ENCODE measurements at places on chromosomes 4 and X.

DNA sequence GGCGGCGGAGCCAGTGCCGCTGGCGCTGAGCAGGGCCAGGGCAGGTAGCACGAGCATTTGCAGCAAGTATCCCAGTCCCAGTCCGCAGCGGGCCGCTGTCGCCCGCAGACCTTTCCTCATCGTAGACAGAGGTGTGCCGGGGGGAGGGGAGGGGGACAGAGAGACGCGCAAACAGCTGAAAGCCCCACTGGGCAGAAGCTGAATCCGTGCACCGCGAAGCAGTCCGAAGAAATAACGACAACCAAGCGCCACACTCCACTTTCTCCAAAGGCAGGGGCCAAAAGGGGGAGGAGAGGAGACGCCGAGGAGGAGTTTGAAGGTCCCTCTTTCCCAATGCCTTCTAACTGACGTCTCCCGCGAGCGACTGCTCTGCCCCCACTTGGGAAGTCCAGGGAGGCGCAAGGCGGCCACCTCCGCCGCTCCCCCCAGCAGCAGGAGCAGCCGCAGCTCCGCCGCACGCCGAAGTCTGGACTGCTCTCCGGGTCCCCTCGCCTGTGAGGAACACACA is at the start of gene UNC5C:
UNC5C (minus strand) TSS at position 236 of the 508 bp plus-strand sequence.
- peak; percentile 92 for DNase-seq

- DNase-seq = no peak
Measured at GRCh38 chr4:3415471-3416141, 26.2 kb upstream of the HGFAC start.

DNA sequence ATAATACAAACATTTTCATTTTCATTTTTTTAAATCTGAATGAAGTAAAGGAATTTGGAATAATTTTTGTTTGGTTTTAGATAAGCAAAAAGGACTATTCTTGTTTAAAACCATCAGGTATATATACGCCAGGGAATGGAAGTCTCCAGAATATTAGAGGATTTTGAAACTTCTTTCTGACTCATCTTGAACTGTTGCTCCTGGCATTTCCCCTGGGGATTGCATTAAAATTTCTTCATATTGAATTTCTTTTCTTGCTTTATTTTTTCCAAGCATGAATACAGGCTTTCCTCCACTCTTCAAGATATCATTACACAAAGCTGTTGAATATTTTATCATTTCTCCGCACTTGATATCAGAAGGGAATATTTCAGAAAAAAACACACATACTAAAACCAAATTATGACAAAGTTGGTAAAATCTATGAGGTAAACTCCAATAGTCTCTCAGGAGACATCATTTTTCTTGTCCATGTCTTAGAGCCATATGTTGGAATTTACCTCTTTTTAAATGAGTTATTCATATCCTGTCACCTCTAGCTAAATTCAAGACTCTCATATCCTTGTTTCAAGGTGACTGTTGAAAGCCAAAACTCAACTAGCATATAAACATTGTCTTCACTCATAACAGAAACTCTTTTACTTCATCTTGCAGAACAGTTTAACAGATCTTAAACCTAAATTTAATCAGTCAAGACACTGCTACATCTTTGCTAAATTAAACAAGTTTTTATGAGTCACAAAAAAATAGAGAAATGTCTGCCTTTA is 20.7 kb upstream of the CSN1S1 start:
- no peak for DNase-seq

DNA sequence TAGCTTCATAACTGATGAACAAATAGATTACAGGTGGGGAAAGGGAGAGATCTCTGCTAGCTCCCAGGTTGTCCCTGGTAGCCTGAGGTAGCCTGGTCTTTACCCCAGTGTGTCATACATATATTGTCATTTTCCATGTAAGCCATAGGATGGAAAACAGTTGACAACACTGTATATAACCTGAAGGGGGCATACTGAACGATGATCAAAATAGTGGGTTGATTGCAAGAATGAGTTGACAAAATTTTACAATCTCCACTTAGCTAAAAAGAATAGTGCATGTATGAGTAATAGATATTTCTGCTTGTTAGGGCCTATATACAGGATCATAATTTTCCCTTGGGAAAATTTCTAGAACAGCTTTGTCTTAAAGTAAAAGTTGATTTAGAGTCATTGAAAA is 304.1 kb upstream of the HAND2 start:
- no peak for DNase-seq

DNA sequence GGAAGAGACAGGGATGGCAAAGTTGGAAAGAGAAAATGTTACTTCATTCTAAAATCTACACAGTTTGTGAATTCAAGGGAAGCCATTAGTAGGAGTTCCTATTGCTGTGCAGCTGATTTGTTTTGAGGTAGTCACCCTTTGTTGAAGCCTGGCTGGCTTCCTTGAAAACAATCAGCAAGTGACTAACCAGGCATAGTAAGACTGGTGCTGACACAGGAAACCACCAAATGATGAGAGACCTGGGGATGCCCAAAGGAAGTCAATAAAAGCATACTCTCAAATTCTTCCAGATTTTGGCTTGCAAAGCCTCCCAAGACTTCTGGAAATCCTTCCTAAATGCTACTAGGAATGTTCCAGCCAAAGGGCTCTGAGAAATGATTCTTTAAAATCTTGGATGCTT is 23.9 kb upstream of the PRDM8 start:
- DNase-seq = no peak

DNA sequence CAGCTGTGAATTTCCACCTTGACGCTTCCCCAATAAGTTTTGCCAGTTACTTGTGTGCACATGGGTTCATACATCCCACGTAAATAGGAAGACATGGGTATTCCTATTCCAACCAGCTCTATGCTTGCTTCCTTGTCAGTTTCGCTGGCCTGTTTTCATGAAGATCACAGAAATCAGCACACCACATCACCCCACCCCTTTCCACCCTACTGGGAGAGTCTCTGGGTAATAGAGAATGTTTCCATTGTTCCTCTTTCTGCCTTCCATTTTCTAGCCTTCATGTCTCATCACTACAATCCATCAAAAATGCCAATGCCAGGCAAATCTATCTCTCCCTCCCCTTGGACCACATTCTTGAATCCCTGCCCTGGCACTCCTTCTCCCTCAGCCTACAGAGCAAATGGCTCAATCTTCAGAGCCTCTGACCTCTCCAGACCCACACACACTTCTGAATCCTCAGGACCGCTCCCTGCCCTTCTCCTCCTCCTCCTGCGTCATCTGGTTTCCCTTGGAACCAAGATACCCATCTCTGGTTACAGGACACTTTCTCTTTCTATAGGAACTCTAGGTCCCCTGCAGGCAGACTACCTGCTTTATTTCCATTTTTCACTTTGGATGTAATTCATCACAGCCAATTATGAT is 323.3 kb downstream of the DHX15 start:
- peak; percentile 33 for DNase-seq

DNA sequence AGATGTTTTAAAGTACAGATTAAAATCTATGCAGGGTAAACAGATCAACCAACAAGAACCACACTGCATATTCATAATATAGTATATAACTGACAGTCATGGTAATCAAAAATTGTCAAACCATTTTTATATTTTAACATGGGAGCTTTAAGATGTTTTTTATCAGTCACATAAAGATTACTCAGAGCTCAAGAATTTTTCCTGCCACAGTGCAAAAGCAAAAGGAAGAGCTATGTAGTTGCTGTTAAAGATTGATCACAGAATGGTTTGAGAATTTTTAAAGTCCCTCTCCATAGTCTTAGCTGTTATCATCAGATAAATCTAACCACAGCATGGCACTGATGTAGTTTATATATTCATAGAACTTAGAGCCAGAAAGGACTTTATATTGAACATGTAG is 8.5 kb downstream of the RAB9B start:
- no peak for DNase-seq

DNA sequence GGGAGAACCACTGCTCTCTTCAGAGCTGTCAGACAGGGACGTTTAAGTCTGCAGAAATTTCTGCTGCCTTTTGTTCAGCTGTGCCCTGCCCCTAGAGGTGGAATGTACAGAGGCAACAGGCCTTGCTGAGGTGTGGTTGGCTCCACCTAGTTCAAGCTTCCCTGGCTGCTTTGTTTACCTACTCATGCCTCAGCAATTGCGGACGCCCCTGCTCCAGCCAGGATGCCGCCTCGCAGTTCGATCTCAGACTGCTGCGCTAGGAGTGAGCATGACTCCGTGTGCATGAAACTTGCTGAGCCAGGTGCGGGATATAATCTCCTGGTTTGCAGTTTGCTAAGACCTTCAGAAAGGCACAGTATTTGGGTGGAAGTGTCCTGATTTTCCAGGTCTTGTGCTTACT is 70.9 kb downstream of the MAGEB5 start:
- no peak for DNase-seq

DNA sequence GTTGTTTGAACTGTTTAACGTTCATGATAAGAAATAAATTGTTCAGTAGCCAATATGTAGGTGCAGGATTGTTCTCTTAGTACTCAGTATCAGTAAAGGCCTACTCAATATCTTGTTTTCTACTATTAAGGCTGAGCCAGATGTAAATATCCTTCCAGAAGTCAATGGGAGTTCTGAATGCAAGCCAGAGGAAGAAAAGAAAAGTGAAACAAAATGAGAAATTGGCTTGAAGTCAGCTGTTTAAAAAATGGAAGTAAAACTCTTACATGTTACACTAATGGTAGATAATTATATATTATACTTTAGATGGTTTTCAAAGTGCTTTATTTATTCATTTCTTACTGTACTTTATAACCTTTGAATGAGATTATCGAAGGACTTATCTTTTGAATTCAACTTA is 1417.9 kb downstream of the ADGRL3 start:
- no peak for DNase-seq

DNA sequence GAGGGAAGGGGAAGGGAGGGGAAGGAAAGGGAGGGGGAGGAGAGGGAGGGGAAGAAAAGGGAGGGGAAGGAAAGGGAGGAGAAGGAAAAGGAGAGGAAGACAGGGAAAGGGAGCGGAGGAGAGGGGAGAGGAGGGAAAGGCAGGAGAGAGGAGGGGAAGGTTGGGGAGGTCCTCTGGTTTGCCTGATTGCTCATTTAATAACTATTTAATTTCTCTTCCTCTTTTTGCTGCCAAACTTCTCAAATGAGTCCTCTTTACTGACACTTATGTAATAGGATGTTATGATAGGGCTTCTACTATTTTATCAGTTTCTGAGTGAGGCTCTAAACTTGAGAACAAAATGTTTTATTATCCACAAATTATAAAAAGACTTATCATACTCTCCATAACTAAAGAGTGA is 35.4 kb upstream of the PPA2 start:
- no peak for DNase-seq

GRCh38 chr4:167475951-167476350 is 241.7 kb upstream of the SPOCK3 start:
- no peak for DNase-seq

DNA sequence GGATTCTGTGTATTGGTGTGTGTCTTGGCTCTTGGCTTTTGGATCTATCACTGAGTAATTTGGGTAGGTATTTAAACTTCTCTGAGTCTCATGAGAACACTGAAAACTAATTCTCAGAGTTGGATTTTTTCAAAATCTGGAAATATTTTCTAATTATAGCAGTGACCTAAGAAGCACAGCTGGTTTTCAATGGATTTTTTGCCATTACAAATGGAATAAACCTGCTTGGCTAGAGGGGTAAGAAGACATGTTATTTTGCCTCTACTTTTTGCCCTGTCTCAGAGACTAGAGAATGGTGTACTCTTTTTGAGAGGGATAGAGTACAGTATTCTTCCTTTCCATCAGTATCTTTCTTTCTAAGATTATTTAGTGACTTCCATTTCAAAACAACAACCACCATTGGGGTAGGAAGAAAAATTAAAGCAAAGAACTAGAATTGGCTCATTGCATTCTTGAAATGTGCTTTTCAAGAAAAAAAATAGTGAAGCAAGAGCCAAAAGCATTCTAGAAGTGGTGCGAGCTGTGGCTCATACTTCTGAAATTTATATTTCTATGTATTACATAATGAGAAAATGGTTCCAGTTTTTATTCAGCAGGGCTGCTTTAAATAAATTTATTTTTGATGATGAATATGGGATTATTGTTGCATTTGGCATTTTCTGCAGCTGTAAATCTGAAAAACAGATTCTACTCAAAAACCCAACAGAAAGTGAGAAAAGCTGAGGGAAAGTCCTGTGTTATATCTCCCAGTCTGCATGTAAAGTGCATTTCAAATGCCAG is 850.2 kb upstream of the SLIT2 start:
- no peak for DNase-seq

- DNase-seq = no peak
Measured at GRCh38 chrX:118756101-118756500, 28.7 kb downstream of the IL13RA1 start.

- no peak for DNase-seq
Measured at GRCh38 chr4:28287831-28288233, 1427.2 kb downstream of the STIM2 start.

- DNase-seq = no peak
Measured at GRCh38 chrX:123738378-123738940, 5.6 kb upstream of the THOC2 start.

GRCh38 chrX:132119821-132120515 is 7.9 kb downstream of the FRMD7 start:
- peak; percentile 28 for DNase-seq

DNA sequence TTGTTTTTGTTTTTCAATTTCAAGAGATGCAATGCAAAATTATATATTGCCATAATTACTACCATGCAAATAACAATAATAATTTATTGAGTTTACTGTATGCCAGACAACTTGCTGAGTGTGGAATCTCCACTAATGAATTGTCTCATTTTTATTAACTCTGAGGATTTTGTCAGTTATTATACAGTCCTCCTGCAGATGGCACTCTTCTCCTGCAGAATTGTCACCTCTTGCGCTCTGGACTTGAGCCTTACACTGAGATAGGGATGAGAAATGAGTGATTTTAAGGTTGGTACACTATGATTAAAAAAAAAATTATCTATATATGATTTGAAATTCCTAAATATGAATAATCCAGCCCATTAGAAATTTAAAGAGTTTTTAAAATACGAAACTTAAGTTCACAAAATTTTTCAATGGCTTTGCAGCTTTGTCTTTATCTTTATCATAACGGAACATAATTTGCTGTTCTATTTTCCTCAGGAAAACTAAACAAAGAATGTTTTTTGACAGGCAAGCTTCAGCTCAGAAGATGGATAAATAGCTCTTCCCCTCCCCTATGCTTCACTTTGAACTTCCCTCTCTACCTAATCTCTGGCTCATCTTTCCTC is 12.7 kb upstream of the PAQR3 start:
- peak; percentile 51 for DNase-seq

DNA sequence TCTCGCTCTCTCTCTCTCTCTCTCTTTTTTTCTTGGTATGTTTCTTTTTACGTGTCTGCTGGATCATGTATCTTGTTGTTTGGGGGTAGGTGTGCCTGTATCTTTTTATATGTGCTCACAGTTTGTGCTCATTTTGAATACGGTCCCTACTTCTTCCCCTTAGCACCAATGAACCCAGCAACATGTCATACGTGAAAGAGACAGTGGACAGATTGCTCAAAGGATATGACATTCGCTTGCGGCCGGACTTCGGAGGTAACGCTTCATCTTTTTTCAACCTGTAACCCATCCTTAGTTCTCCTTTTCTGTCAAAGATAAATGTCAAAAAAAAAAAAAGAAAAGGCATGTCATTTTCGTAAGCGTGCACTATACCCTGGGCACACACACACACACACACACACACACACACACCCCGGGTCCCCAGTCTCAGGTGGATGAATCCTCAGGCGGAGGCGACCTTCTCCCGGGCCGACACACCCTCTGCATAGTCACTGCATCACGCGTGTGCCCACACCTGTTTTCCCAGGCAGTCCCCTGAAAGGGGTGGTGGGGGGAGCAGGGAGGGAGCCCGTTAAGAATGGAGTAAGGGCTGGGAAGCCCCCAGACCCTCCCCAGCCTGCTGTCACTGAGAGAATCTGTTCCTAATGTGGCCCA is 511 bp downstream of the GABRB1 start:
- no peak for DNase-seq
